ENCODE measurements at places on chromosomes 6 and 20. TPM values are rescaled to one million over a fixed set of nuclear protein-coding genes. Genes with fewer than 3 reads are reported as not detected.

TCF15 gene
- 0.18 TPM for polyA plus RNA-seq

TPD52L2 gene
- polyA plus RNA-seq: 78.9 TPM

FHL5 gene
- 31.1 TPM for polyA plus RNA-seq

DOK5 gene
- 38.3 TPM for polyA plus RNA-seq

All from ovary (tissue), 10 donors.